Upper lobe of right lung (tissue), 1 donor: ENCODE measurements at places on chromosomes 6 and 20. TPM values are rescaled to one million over a fixed set of nuclear protein-coding genes. Genes with fewer than 3 reads are reported as not detected.
A peak's percentile ranks its signal among the peaks of the same experiment; 100 is the strongest.

DNA sequence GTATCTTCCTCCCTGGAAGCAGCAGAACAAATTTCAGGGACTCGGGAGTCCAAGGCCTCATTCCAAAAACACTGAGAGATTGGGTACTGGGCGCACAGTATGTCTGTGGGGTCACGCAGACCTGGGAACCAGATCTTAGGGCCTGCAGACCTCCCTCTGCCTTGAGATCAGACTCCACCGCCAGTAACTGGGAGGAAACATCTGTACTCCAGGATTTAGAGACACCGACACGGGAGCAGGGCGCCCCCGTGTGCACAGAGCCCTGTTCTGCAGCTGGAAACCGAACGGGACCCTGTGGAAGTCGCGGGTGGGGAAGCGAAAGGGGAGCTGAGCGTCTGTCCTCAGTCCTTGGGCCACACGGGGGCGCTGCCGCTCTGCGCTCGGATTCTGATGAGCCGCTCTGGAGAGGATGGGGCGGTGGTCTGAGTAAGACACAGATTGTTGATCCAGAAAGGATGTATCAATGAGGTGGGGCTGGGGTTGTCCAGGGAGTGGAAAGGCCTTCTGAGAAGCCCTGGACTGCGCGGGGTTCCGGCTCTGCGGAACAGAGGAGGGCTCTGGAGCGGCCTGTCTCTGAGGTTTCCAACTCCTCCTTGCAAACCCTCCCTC, 35.7 kb upstream of the HLA-E start:
- peak; percentile 93 for DNase-seq

EPPIN gene
- total RNA-seq = not detected

DNA sequence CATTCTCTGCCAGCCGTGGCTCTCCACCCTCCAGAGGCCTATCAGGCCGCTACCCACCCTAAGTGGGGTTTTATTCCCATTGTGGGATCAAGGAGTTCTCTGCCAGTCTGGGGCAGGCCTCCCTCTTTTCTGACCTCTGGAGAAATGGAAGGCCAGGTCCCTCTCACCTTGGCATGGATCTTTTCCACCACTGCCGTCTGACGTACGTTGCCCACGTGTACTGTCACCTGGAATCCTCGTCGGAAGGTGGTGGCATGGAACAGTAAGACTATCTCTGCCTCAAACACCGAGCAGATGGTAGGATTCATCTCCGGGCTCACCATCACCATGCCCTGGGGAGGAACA, 7.3 kb downstream of the GTPBP2 start:
- DNase-seq = no peak

HDGFL1 gene
- not detected for total RNA-seq

CBLN4 gene
- 1.5 TPM for total RNA-seq

DNA sequence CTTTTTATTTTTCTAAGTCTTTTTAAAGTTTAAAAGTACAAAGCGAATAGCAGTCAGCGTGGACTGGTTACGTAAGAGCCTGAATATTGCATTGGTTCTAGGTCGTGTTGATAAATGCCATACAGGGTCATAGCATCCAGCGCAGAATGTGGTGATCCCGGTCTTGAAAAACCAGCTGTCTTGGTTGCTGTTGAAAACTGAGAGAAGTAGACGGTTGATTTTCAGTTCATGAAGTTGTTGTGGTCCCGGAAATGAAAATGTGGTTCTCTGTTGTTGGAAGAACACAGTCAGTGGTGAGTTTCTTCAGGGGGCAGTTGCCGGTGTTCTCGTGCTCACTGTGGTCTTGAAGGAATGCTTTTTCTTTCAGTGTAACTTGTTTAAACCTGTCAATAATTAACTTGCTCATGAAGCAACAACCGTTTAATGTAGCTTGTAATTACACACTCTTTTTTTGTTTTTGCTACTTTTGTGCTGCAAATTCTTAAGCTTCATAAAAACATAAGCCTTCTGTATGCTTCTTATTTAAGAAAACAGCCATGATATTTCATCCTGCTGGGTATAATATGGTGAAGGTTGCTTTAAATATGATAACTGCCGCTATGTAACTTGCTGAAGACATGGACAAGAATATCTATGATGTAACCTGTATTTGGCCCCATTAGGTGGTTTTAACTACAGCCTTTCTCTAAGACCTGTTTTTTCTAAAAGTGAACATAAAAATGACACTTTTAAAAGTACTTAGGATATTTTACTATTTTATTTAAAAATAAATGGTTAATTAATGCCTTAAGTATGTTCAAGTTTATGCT, 64.8 kb upstream of the KIF25 start:
- no peak for DNase-seq

DNA sequence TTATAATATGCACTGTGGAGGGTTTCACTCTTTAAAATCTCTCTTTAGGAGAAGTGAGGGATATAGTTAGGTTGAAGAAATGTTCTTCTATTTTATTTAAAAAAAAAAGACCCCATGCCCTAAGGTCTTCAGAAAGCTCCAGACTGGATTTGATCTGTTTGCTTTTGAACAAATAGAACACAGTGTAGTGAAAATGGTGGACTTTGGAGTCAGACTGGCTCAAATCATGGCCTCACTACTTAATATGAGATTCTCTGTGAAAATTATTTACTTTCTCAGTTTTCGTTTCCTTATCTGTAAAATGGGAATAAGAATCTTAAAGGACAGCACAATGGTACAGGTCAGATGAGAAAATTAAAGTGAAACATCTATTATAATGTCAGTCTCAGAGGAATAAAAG, 203.9 kb downstream of the ASCC3 start:
- no peak for DNase-seq

- DNase-seq = no peak
Measured at GRCh38 chr6:157944983-157945931, 36.4 kb upstream of the SYNJ2 start.

FOXO3 gene
- 73.6 TPM for total RNA-seq

DNA sequence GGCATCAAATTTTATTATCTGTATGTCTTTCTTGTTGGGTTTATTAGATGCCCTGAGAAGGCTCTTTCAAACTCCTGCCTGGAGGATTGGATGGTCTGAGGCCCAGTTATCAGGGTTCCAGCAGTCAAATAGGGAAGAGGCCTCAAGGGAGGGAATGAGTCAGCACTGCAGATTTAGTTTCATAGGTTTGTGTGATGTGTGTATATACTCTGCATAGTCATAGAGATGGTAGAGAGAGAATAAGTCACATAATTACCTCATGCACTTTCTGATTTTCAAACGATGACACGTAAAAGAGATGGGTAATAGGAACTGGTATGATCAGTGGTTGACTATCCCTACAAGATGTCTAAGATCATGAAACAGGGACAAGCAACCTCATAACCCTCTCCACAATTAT, 82.1 kb downstream of the ADAT2 start:
- DNase-seq = no peak

DNA sequence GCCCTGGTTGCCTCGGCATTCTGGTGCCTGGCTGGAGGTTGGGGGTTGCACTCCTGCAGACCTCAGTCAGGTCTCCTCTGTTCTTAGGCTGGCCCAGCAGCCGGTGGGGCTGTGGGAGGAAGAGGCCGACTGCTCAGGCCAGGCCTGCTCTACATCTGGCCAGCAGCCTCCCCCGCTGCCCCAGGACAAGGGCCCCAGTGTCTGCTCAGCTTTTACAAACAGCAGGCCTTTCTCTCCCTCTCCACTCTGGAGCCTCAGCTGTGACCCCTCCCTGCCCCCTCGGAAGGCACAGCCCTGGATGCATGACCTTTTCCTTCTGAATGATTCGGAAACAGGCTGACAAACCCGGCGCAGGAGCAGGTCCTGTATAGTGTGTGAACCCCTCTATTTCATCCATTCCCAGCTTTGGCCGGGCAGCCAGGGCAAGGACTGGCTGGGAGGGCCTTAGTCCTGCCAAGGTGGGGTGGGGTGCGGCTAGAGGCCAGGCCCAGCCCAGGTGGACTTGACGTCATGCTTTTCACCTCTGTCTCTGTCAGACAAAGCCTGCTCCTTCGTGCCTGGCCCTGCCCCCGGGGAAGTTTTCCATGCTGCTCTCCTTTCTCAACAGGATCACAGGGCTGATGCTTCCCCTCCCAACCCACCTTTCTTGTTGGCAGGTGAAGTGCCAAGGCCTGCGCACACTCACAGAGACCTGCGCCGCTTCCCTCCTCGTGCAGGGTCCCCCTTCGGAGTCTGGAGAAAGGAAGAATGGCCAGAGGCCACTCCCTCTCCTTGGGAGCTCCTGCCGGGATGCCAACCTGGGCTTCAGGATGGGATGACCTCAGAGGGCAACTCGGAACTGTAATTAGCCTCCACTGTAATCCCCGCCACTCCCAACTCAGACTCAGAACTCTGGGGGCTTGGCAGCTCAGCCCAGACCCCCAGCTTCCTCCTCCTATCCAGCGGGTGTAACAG, 10.1 kb upstream of the ITPR3 start:
- DNase-seq = no peak

DNA sequence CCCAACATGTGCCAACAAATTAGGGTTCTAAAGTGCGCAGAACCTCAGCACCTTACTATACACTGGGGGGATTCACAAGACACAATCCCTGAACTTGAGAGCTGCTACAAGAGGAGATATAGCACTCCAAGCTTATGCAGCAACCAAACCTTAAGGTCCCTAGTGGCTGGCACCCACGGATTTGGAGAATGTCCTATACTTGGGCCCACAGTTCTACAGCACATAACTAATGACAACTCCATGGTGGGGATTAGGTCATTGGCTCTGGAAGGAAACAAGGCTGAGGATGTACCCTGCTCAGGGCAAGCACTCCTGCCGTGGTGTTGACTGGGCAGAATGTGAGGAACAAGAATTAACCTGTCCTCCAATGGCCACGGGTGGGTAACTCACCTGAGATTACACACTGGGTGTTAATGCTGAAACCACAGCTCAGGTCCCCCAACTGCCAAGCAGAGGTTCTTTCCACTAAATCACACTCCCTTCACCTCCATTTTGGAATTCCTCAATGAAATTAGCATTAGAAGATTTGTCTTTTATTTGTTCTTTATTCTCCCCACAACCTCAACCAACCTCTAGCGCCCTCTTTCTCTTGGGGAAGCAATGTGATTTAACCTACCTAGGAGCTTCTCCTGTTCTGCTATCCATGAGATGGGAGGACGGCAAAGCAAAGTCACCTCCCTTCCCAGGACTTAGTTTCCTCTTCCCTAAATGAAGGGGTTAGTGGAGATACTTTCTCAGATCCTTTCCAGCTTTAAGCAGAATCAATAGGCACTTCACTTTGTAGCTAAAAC, 32.0 kb downstream of the TRERF1 start:
- no peak for DNase-seq

GRCh38 chr20:62232194-62232593, 6.1 kb upstream of the OSBPL2 start:
- no peak for DNase-seq

NMBR gene
- total RNA-seq = not detected

DNA sequence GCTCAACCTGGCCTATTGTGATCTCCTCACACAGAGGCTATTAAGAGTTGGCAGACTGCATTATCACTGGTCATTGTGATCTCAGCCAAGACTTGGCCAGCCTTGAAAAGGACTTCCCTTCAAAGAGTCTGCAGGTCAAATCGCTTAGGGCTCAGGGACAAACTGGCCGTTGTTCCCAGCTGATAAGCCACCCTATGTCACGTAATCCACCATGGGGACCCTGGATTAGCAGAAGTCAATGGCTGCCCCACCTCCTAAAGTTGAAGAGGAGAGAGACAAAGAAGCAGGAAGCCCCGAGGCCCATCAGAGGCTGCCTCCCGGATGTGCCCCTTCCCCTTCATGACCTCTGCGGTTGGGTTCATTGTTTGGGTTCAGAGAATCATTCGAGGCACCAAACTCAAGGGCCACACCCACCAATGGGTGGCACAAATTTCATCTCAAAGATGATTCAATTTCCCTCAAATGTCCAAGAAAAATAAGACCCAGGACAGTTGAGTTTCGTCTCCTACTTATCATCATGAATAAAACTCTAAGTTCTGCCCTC, 56.6 kb downstream of the BPIFB1 start:
- DNase-seq = no peak

- DNase-seq = no peak
Measured at GRCh38 chr6:93992976-93993375, 573.6 kb upstream of the EPHA7 start.

GRCh38 chr6:15996030-15996429, 132.9 kb upstream of the MYLIP start:
- no peak for DNase-seq

SLCO4A1 gene
- 63.3 TPM for total RNA-seq

UBE2C gene
- 1.4 TPM for total RNA-seq

TMEM170B gene
- 9.2 TPM for total RNA-seq

- DNase-seq = no peak
Measured at GRCh38 chr6:144019929-144020328, 11.9 kb upstream of the PLAGL1 start.

DNA sequence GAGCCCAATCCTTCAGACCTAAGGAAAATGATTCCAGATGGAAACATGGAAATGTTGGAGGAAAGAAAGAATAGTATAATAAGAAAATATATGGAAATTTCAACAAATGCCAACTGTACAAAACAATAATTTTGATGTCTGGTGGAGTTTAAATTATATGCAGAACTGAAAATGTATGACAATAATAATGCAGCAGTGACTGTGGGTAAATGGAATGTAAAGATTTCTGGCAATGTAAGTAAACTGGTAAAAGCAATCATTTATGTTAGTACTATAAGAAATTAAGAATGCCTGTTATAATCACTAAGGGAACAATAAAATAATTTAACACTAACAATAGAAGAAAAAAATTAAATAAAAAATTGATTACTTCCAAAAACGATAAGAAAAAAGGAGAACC, 89.0 kb downstream of the EDN1 start:
- DNase-seq = no peak

DNA sequence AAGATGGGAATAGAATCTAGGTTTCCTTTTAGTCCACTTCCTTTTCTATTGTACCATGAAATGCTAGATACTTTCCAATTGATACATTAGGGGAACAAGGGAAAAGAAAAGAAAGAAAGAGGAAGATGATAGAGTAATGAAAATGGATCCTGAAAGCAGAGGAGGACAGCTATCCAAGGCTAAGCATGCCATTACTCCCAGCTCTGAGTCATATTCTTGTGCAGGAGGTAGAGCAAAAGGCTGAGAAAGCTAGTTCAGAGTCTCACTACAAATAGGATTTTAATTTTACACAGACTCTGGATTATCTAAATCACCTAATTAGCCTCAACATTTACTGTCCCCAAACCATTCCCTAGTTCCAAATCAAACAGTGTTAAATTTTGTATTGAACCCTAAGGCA, 23.6 kb downstream of the RWDD2A start:
- DNase-seq = no peak

PDE7B gene
- total RNA-seq = 4.2 TPM

GRCh38 chr6:46931416-46931815, 9.7 kb upstream of the ADGRF5 start:
- DNase-seq = no peak

DNA sequence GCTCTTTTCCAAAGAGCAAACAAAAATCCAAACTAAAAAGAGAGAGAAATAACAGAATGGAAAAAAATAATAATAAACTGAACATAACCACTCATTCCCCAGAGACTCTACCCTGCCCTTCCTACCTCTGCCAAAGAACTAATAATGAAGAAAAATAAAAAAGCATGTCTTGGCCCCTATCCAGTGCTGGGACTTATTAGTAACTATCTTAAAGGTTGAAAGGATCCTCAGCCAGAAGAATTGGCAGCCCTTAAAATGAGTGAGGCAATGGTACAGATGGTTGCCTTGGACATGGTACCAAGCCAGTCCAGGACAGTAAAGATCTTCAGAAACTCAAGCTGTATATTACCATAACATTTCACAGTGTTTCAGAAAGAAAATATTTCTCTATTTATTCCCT, 279.3 kb downstream of the HACE1 start:
- DNase-seq = no peak

GRCh38 chr6:102662851-102663250, 1269.3 kb downstream of the GRIK2 start:
- no peak for DNase-seq

ERMARD gene
- total RNA-seq = 25.6 TPM
